ENCODE measurements at places on chromosomes 7 and 10.

DNA sequence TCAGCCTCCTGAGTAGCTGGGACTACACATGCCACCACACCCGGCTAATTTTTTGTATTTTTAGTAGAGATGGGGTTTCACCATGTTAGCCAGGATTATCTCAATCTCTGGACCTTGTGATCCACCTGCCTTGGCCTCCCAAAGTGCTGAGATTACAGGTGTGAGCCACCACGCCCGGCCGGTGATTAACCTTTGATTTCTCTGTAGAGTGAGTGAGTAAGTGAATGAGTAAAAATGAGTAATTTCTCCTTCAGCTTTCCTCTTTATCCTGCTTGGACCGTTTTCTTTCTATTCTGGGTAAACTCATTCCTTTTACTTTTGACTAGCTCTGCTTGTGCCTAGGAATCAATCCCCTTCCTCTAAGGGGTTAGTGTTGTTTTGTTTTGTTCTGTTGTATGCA lies 36.8 kb downstream of the ST7 start:
- DNase-seq, result no peak

DNA sequence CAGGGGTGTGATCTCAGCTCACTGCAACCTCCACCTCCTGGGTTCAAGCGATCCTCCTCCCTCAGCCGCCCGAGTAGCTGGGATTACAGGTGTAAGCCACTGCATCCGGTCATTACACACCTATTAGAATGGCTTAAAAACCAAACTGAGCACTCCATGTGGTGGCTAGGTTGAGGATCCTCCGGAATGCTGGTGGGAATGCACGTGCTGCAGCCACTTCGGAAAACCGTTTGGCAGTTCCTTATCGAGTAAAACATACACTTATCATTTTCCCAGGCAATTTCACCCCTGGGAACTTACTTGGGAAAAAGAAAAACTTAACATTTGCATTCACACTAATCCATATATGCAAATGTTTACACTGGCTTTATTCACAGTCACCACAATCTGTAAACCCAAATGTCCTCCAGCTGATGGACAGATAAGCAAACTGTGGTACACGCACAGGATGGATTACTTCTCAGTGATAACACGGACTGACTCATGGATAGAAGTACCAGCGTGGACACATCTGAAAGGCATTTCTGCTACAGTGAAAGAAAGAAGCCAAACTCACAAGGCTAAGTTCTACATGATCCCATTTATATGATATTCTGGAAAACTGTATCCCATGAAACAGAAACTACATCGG lies 20.4 kb downstream of the RFC2 start:
- no peak for DNase-seq

DNA sequence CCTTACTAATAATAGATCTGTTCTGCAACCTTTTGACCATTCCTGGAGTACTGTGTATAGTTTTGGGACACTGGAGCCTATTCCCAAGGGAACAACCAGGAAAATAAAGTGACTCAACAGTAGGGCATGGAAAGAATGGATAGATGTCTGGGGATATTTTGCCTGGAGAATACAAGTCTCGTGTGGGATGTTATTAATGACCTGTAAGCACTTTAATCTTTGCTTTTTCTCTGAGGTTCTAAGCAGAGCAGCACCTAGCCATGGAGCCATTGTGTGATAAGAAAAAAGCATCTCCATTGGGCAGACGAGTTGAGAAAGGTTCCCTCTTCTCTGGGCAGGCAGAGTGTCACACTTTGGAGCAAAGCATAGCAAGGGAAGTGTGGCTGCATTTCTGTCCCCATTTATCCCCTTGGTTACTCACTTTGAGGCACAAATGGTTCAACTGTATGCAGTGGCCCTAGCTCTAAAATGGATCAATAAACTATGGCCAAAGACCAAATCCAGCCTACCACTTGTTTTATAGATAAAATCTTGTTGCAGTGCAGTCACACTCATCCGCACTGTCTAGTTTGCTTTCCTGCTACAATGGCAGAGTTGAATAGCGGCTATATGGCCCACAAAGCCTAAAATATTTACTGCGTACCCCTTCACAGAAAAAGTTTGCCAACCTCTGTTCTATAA lies 21.0 kb upstream of the CCDC71L start:
- DNase-seq, result no peak

DNA sequence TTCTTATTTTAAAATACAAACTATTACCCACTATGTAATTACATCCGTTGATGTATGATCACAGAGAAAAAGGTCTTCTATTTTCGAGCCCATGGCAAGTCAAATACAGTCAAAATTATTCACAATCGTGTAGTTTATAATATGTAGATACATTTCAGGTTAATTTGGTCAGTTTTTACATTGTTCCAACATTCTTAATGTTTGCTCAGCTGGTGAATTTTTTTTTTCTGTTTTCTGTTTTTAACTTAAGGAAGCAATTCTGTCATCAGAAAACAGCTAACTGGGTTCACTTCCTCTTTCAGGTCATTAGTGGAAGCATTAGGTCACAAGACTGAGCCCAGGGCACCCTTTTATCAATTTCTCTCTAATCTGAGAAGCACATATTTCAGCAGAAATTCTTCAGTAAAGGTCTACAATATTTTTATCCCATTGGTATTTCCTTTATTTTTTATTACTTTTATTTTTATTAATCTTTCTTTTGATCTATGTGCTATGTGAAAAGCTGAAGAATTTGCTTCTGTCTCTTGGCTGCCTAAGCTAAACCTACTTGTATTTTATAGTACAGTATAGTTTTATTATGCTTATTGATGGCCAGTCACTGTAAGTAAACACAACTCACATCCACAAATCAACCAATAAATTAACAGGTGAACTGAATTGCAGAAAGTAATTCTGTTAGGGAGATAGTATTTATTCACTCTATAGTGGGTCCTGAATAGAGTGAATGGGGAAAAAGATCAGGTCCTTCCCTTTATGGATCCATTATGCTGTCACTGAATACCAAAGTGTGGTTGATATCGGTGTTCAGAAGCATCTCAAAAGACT lies 84.6 kb downstream of the ICA1 start:
- no peak for DNase-seq

- no peak for DNase-seq
Observed at GRCh38 chr10:110500515-110500905, 2.8 kb downstream of the DUSP5 start.

DNA sequence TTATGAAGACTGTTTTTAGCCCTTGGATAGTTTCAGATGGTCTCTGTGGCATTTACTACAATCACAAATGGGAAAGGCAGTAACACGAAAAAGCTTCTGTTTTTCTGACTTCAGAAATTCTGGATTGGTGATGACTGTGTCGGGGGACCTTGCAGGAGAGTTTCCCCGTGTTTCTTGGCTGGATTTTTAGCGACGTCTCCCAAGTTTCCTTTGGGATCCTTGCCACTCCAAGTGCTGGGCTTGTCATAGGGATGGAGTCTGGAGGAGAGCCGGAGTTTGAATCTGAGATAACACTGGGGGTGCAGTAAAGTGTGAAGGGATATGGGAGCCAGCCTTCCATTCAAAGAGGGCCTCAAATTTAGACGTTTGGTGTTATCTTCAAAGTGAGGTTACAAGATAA lies 179.0 kb downstream of the SNX10 start:
- DNase-seq, result no peak

DNA sequence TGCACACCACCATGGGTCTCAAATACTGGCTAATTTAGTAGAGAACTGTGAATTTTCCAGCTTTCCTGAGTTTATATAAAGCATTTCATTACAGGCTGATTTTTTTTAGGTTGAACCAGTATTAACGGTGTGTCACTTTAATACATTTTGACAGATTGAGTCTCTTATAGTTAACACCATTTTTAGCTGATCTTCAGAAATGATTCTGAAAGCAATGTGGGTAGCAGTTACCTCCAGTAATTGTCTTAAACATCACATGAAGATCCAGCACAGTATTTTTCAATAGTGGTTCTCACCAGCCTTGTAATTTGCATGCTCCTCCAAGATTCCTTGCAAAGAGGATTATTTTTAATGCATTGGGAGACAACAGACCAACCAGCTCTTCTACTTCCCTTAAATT lies 693.6 kb downstream of the PHTF2 start:
- no peak for DNase-seq

GRCh38 chr10:4334871-4335270 lies 491.1 kb upstream of the AKR1E2 start:
- DNase-seq, result no peak

DNA sequence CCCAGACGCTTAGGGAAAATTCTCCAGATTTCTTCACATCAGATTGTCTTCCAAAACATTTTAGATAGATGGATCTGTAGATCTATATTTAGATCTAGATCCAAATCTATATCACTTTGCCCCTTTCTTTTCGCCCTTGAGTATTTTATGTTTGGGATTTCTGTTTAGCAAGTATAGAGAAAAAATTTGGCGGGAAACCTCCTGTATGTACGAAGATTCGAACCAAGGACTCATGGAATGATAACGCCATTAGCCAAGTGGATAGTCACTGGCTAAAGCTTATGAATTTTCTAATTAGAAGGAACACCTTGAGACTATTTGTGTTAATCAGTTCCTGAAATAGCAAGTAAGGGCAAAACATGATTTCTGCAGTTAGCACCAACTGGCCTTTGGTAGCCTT lies 1.2 kb downstream of the THNSL1 start:
- DNase-seq, result no peak

DNA sequence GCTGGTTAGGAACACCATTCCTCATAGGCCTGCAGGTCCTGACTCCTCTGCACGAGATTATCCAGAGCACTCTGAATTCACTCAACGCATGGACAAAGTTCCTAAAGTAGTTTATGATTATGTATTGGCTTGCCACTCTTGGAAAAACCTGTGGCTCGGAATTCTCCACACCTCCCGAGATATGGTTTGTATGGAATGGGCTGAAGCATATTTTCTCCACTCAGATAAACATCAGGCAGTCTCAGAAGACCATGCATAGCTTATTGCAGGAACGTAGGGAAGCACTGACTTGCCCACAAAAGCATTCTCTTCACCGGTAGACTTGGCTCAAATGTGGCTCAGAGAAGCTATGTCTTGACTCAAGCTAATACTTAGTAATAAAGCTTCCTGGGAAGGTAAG lies 338.6 kb upstream of the NFE2L3 start:
- DNase-seq, result no peak

- no peak for DNase-seq
Observed at GRCh38 chr7:105191331-105191730, 177.3 kb downstream of the KMT2E start.

- DNase-seq, result no peak
Observed at GRCh38 chr7:107563081-107563774, 492 bp downstream of the COG5 start.

DNA sequence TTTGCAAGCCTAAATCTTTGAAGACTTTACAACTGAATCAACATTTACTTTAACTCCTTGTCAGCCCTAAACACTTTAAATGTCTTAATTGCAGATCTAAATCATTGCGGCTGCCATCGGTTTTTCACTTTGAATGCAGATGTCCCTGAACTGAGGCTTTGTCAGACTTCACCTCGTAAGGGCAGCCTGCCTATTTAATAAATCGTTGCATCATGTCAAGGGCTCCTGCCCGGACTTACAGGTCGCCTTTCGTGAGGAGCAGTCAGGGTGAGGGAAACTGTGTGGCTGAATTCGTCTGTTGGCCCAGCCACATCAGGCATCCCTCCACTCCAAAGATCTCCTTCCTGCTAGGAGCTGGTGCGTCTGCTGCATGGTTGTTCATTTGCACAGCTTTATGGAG lies 368.2 kb upstream of the NPVF start:
- no peak for DNase-seq

DNA sequence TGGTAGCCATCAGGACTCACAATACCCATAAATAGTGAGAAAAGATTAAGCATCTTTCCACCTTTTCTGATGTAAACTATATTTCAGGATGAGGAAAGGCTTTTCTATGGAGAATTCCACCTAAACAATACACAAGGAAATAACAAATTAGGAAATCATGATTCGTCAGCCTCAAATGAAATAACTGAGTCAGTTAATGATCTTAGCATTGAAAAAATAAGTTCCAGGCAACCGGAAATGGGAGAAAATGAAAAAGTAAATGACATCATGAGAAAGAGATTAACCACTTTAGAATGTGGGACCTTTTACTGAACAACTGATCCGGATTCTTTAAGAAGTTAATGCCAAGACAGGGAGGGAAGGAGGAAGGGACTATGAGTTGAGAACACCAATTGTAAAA lies 742.3 kb downstream of the TNS3 start:
- no peak for DNase-seq

DNA sequence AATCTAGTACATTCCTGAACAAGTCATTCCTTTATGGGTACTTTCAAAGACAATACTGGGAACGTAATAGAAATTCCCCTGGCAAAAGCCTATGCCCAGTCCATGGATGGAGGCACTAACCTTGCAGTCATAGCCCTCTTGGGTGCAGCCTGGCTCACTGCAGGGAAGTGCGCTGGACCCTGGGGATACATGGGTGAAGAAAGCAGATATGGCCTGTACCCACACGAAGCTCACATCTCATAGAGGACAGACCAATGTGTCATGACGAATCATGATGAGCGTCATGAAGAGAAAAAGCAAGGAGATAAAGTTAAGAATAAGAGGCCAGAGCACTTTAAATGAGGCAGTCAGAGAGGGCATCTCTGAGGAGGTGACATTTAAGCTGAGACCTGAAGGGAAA lies 11.8 kb downstream of the PRLHR start:
- no peak for DNase-seq

GRCh38 chr10:125343118-125343925 lies 183.0 kb upstream of the CTBP2 start:
- no peak for DNase-seq

GRCh38 chr10:102113261-102113955 lies 6.8 kb downstream of the LDB1 start:
- no peak for DNase-seq

DNA sequence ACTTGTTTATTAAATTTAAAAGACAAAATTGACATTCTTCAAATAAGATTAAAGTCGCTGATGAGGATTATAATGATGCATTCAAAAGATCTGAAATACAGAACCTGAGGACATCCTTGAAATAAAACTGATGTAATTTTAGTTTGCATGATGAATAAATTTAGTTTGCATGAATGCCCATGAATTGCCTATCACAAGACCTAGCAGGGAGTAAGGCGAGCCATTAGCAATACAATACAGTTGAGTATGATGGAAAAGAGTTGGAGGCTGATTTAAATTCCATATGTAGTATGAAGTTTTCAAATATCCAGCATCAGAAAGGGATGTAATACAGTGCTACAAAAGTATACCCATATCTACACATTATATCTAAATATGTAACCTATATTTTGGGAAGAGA lies 321.3 kb downstream of the CACNA2D1 start:
- DNase-seq, result no peak

DNA sequence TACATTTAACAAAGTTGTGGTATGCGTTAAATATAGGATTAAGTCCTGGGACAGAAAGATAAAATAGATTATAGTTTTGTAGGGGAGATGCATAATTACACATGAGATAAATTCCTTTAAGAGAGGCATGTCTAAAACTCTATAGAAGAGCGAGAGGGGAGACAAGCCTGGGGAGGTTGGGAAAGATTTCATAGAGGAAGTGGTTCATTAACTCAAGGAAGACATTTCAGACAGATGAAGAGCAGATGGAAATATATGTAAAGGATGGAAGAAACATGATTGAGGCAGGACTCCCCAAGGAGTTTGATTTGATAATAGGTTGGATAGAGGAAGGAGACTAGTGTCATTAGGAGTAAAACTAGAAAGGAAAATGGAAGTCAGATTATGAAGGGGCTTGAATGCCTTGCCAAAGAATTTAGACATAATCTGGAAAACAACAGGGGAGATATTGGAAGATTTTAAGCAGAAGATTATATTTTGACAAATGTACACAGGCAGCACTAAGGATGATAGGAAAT lies 96.1 kb downstream of the PHTF2 start:
- no peak for DNase-seq

- no peak for DNase-seq
Observed at GRCh38 chr10:63265683-63266235, 132.6 kb downstream of the NRBF2 start.

GRCh38 chr10:33381451-33382215 lies 47.2 kb upstream of the NRP1 start:
- no peak for DNase-seq
